ENCODE measurements at places on chromosomes 5 and 9. TPM values are rescaled to one million over a fixed set of nuclear protein-coding genes. Genes with fewer than 3 reads are reported as not detected.

PCDHB12 gene
- 0.06 TPM for polyA plus RNA-seq

- no peak for DNase-seq
These were observed 31.8 kb downstream of the PTGES start for GRCh38 chr9:129720865-129721545.

TSLP gene
- polyA plus RNA-seq: 0.58 TPM

HSD17B3 gene
- 0.05 TPM for polyA plus RNA-seq
